IMR-90 (cell line): ENCODE measurements at places on chromosomes 11 and 22. TPM values are rescaled to one million over a fixed set of nuclear protein-coding genes. Genes with fewer than 3 reads are reported as not detected.
A peak's percentile ranks its signal among the peaks of the same experiment; 100 is the strongest.

KCTD14 gene
- 0.83 and 0.90 TPM in 2 replicates for total RNA-seq

FOSL1 gene
- total RNA-seq, result 17.2 and 26.1 TPM in 2 replicates

RHOD gene
- 4.7 and 5.3 TPM in 2 replicates for total RNA-seq

CELSR1 gene
- total RNA-seq, result 0.36 and 0.56 TPM in 2 replicates

NRGN gene
- 0.54 and 0.83 TPM in 2 replicates for total RNA-seq

TYR gene
- not detected in 2 replicates for total RNA-seq

OSBPL5 gene
- total RNA-seq, result 14.4 and 14.9 TPM in 2 replicates

BTBD10 gene
- total RNA-seq, result 59.9 and 84.2 TPM in 2 replicates

ZNF215 gene
- 7.2 and 7.7 TPM in 2 replicates for total RNA-seq

- no peak overlapping the region for H3K27ac ChIP-seq
- DNase-seq, result no peak
- H3K27me3 ChIP-seq, result no peaks in the 10 kb centered on the region; the same call in 1 of the 2 replicates
Observed at GRCh38 chr11:351411-351810, 17.9 kb upstream of the B4GALNT4 start.

- H3K4me3 ChIP-seq, result no peak overlapping the region
- peaks cover 8% of the 10 kb centered on the region for H3K4me1 ChIP-seq
- no peaks in the 10 kb centered on the region for H3K36me3 ChIP-seq
- DNase-seq, result no peak
Observed at GRCh38 chr11:15118431-15118830, 3.7 kb downstream of the INSC start.

- no peak overlapping the region for H3K4me3 ChIP-seq
- H3K36me3 ChIP-seq, result no peaks in the 10 kb centered on the region
- H3K27me3 ChIP-seq, result no peaks in the 10 kb centered on the region
- DNase-seq, result no peak
- no peak overlapping the region for H3K27ac ChIP-seq
Observed at GRCh38 chr11:5038341-5038740, 8.0 kb upstream of the OR52J3 start.

DNA sequence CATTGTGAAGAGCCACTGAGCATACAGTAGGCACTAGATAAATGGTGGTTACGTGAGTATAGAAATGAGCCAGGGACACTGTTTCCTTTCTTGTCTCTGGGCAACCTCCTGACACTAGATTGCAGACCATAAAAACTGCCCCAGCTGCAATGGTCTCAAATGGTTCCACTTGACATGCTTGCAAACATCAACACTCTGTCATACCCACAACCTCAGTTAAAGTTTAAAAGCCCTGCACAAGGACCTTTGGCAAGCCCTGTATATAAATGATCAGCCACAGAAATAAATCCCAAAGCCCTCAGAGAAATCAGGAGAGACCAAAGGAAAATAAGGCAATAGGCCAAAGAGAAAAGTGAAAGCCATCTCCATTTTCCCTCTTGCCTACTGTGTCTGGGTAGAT, 20.7 kb downstream of the PLEKHA7 start:
- H3K27ac ChIP-seq, result no peak overlapping the region
- no peaks in the 10 kb centered on the region for H3K36me3 ChIP-seq
- H3K27me3 ChIP-seq, result no peaks in the 10 kb centered on the region; the same call in 1 of the 2 replicates
- H3K4me3 ChIP-seq, result no peak overlapping the region
- H3K4me1 ChIP-seq, result no peaks in the 10 kb centered on the region

DNA sequence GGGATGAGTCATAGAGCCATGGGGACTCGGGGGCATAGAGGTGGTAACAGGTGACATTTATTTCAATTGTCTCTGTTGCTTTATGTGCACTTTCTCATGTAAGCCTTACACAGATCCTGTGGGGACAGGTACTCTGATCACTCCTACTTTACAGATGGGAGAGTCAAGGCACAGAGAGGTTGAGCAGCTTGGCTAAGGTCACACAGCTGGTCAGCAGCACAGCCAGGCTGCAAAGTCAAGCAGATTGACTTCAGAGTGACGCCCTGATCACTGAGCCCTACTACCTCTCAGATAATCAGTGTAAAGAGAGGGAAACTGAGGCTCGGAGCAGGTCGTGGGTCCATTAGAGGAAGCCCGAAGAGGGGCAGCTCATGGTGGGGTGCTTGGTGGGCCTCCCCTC, 3.5 kb downstream of the TMPRSS6 start:
- DNase-seq, result no peak
- no peak overlapping the region for H3K27ac ChIP-seq
- H3K27me3 ChIP-seq, result peaks cover 47% of the 10 kb centered on the region
- H3K4me1 ChIP-seq, result no peaks in the 10 kb centered on the region
- no peaks in the 10 kb centered on the region for H3K36me3 ChIP-seq

- no peak overlapping the region for H3K4me3 ChIP-seq
- no peak overlapping the region for H3K27ac ChIP-seq
Observed at GRCh38 chr11:134503100-134503499, 91.1 kb upstream of the B3GAT1 start.

DNA sequence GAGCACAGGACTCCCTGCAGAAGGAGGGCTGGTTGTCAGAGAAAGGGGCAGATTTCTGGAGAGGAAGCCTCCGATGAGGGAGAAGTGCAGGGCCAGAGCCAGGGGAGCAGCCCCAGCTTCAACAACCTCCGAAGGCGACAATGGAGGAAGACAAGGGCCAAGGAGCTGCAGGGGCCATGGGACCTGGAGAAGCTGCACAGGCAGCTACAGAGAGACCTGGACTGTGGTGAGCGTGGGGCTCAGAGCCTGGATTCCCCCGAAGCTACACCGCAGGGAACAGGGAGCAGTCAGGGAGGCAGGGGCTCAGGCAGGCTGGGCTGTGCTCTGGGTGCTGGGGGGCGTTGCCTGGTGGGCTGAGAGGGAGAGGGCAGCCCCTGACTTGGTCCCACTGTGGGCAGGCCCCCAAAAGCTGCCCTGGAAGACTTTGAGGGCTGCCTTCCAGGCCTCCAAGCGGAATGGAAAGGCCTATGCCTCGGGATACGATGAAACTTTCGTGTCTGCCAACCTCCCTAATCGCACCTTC, 2.4 kb downstream of the TSGA10IP start:
- no peaks in the 10 kb centered on the region for H3K4me1 ChIP-seq
- H3K4me3 ChIP-seq, result no peak overlapping the region
- peaks cover 3% of the 10 kb centered on the region; the same call in 1 of the 2 replicates for H3K27me3 ChIP-seq
- DNase-seq, result no peak

DNA sequence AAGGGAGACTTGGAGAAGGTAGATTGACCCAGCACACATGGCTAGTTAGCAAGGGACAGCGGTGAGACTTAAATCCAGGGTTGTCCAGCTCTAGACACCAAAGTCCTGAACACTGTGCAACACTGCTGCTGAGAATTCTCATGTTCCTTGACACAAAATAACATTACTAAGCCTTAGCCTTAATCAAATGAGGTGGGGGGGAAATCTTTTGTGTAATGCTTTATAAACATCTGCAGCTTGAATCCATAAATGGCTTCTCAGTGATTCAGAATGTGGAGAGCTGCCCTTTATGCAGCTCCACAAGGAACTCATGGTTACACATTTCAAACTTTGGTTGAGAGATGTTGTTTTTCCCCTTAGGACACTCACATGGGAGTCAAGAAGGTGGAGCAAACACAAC, 80.0 kb downstream of the CD44 start:
- peak; percentile 87 for DNase-seq
- H3K27me3 ChIP-seq, result no peaks in the 10 kb centered on the region
- no peak overlapping the region for H3K4me3 ChIP-seq
- peaks cover 70% of the 10 kb centered on the region for H3K36me3 ChIP-seq
- H3K27ac ChIP-seq, result peak overlapping the region; percentile 80
